ENCODE measurements at places on chromosomes 6 and 20.

DNA sequence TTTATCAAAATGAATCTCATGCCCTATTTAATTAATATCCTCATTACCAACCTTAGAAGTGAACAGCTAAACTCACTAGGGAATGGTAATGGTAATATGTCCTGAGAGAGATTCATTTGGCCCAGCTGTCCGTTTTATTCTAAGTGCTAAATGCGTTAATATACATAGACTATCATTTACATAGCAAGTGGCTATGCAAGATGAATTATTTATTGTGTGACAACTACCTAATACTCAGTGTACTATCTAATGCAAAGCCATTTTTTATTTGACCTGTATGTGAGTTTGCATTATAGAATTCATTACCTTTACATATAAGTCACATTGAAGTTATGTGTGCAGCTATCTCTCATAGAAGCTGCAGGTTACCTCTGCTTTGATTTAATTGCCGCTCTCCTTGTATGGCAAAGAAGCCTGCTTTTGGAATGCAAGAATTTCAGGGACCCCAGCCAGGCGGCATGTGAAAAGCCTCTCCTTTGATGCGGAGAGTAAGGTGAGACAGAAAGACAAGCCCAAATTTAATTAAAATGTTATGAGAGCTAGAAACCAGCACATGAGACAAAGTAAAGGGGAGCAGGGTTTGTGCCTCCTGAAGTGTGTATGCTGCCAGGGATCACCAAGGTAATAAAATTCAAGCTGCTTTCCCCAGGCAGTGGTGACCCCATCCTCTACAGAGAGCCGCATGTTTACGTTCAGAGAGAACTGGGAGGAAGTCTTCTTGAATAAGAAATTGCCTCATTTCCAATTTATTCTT, 693.0 kb upstream of the MAP3K7 start:
- no peak for DNase-seq

DNA sequence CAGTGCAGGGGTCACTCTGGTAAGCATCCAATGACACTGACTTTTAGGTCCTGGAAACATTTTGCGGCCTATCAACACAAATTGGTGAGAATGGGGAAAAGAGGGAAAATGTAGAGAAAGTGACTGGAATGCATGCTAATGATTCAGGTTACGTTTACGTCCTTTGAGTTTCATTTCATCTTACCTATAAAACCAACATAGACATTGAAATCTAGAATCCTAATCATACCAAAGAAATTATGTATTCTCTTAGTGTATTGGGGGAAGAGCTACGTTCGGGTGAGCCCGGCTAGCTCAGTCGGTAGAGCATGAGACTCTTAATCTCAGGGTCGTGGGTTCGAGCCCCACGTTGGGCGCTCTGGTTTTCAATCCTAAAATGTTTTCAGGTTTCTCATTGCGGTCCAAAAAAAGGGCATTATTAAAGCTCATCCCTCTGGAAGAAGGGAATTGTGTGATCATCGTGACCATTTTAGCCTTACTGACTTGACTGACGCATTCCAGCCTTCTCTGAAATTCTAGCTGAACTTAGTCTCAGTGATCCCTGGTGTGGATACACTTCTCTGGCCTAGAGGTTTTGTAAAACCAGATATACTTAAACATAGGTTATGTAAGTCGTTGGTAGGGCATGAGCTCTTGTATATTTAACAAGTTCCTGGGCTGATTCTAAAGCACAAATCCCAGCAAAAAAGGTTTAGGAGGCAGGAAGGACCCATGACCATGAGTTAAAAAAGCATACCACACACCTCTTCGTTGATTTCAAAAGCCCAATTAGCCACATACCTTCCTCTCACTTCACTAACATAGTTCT, 18.3 kb downstream of the HMGN4 start:
- DNase-seq: no peak

- no peak for DNase-seq
Measured at GRCh38 chr6:154998855-154999254, 3.7 kb downstream of the TIAM2 start.

- DNase-seq: no peak
Measured at GRCh38 chr6:101126501-101126900, 245.4 kb upstream of the ASCC3 start.

DNA sequence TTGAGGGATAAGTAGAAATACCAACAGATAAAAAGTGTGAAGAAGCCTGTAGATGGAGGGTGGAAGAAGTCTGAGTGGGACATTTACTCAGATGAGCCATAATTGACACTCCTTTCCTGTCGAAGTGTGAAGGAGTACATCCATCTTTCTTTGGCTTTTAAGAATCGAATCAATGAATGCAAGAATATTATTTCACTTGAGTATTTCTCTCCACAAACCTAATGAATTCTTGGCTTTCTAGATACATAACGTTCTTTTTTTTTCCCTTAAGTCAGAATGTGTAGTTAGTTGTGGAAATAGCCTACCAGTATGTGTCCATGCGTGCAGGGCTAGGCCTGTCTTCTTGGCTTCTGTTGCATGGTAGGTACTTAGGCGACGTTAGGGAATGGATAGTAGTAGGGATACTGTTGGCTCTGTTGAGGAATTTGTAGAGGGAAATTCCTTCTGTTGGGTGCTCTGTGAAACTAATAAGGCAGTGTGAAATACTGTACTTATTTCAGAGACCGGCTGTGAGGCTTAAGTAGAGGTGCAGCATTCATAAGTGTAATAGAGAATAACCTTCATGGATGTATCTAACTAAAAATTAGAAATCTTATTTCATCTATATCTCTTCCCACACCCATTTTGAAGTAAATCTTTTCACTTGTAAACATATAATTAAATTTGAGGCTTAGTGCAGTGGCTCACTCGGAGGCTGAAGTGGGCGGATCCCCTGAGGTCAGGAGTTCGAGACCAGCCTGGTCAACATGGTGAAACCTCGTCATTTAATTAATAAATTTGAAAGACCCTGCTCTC, 1.5 kb downstream of the RPS18 start:
- no peak for DNase-seq
